ENCODE measurements at places on chromosomes 3 and 15.

GRCh38 chr3:50275996-50276761 lies 2.7 kb upstream of the LSMEM2 start:
- DNase-seq, result no peak

GRCh38 chr3:100726706-100727105 lies 17.4 kb downstream of the TFG start:
- no peak for DNase-seq

- peak; percentile 100 for DNase-seq
Observed at GRCh38 chr3:100708989-100709841, at the start of gene TFG. TSS of gene TFG (plus strand) at chr3:100709494. CDS start at chr3:100713686, 4,192 bp downstream.

DNA sequence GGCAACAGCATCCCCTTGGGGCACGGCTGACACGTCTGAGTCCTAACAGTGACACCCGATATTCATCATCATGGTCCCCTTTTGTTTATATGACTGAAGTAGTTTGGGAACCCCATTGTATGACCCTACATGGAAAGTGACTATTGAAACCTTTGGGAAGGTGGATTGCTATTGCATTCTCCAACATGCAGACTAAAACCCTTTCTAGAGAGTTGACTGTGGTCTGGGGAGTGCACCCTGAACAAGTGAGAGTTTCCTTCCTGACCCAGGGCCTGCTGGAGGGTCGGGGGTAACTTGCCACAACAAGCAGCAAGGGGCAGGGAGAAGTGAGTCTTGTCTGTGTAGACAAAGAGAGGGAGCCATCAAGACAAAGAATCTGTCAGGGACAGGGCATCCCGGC lies 54.4 kb downstream of the ISG20 start:
- DNase-seq, result no peak

DNA sequence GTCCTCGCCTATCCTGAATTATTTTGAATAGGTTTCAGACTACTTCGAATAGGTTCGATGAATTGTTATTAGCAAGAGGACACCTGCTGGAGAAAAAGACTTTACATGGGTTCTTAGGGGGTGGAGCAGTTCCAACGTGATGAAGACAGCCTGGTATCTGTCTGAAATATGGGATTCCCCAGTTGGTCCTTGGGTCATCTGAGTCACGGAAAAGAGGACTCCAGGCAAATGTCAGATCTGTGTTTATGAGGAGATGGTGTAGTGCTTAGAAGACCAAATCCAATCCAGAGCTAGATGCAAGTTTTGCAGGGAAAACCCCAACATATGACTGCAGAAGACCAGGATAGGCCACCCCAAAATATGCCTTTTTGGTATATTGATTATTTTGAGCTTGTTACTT lies 98.9 kb upstream of the IGSF10 start:
- no peak for DNase-seq

GRCh38 chr3:73249047-73249446 lies 187.6 kb downstream of the EBLN2 start:
- no peak for DNase-seq

- DNase-seq, result no peak
Observed at GRCh38 chr3:130426206-130426605, 80.7 kb downstream of the COL6A5 start.

GRCh38 chr3:18098960-18099587 lies 326.1 kb downstream of the SATB1 start:
- no peak for DNase-seq

DNA sequence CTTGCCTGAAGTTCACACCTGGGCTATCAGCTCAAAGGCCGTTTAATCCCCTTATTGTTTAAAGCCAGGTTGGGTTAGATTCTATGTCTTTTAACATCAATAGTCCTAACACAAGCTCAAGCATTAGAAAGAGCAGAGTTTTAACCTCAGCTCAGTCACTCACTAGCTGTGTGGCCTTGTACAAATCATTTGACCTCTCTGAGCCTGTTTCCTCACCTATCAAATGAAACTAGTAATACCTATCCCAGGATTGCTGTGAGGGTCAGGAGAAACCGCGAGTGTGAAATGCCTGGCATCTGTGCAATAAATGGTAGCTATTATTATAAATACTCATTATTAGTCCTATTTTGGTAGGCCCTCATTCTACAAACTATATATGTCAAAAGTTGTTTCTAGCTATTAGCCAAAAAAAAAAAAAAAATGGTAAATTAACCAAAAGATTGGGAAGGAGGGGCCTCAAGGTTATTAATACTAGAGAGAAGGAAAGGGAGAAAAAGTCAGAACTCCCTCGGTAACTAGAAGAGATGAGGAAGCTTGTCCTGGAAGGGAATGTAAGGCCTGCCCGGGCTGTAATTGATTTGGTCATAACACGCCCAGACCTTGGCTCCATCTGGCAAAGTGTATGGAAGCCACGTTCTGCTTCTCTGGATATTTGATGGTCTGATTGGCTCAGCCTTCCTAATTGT lies 510.5 kb upstream of the PROK2 start:
- no peak for DNase-seq

- no peak for DNase-seq
Observed at GRCh38 chr3:193060748-193061546, 143.3 kb upstream of the MB21D2 start.

GRCh38 chr3:195065142-195065863 lies 205.7 kb downstream of the XXYLT1 start:
- no peak for DNase-seq

- DNase-seq, result no peak
Observed at GRCh38 chr3:69085168-69085832, 563 bp downstream of the ARL6IP5 start.

- DNase-seq, result no peak
Observed at GRCh38 chr15:59866642-59867041, 137.5 kb upstream of the FOXB1 start.

Data from hindlimb muscle (tissue), 1 donor.